Mammary epithelial cell (primary cell): ENCODE measurements at places on chromosomes 7 and 10. TPM values are rescaled to one million over a fixed set of nuclear protein-coding genes. Genes with fewer than 3 reads are reported as not detected.

CLRN3 gene
- polyA plus RNA-seq: not detected

CDK14 gene
- polyA plus RNA-seq: 6.8 TPM

NAT16 gene
- not detected for polyA plus RNA-seq

HABP2 gene
- polyA plus RNA-seq: not detected

CFAP69 gene
- polyA plus RNA-seq: 0.48 TPM

HOXA10 gene
- polyA plus RNA-seq: 0.18 TPM

PSPH gene
- polyA plus RNA-seq: 37.3 TPM

ADAMTS14 gene
- 0.15 TPM for polyA plus RNA-seq

HOXA2 gene
- 1.3 TPM for polyA plus RNA-seq

NXPH1 gene
- not detected for polyA plus RNA-seq

DNA sequence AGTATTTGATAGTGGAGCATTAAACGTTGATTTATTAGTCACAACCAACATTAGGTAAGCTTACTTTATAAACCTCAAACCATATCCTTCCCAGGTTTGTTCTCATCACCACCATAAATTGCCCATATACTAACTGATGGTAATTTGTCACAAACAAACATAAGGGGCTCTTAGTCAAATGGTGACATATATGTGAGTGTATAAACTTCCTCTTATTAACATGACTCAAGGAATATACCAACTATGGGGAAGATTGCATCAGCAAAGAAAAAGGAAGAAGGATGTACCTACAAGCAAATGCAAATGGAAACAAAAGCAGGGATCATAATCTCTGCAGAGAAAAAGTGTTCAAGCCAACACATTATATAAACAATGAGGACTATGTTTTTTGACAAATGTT lies 418.2 kb upstream of the AKR1E2 start:
- peak; percentile 76 for DNase-seq

DNA sequence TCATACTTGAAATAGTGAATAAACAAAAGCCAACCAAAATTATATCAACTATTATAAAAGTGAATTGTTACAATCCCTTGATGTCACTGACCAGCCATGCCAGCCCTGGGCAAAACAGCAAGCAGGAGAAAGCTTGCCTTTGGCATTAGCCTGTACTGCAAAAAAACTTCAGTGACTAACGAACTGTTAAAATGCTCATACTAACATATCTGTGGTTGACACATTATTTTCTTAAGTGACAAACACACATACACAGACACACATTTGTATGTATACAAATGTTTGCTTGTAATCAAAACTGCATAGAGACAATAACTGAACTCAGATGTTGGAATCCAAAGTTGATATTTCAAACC lies 29.5 kb downstream of the CHCHD3 start:
- no peak for DNase-seq

DNA sequence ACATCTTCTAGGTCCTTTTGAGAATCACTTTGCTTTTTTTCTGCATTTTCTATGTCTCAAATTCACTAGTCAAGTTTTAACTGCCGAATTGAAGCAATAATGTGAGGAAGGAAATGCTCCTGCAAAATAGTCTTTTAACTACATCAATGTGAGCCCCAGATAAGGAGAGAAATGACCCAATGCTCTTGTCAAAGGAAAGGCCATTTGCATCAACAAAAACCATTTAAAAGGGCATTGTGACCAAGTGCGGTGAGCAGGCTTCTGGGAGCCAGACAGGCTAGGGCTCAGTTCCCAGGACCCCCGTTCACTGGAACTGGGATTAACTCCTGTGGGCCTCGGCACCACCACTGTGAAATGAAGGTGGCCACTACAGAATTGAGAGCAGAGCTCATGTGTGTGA lies 127.9 kb upstream of the EEPD1 start:
- no peak for DNase-seq

- DNase-seq: no peak
Observed at GRCh38 chr7:37411444-37412034, 37.1 kb downstream of the ELMO1 start.

DNA sequence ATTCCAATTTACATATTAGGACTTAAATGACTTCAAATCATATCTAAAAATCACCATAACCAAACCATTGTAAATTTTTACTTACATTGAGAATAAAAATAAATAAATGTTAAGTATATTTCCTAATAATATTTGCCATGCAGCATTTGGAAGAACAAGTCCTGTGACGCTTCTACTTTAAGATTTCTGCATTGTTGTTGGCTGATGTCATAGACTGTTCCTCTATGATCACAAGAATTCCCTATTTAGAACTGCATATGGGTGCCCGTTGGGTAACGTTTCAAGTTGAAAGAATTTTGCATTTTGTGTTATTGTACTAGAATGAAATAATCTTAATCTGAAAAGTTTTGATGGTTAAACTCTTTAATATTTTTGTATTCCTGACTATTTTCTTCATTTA lies 5.1 kb upstream of the ITGB1 start:
- peak; percentile 60 for DNase-seq

DNA sequence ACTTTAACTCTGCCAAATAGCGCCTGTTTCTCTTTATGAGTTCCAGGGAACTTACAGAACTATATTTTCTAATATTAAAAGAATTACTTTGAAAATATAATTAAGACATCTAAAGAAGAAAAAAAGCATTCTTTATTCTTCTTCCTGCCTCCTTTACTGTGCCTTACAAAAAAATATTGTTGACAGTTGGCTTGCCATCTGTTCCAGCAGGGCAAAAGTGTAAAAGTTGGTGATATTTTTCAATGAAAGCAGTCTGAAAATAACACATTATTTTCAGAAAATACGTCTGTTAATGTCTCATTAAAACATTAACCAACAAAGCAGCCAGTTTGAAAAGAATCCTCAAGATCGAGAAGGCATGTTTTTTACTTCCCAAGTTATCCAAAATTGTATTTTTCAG lies 1032.2 kb upstream of the LRRTM3 start:
- no peak for DNase-seq

GRCh38 chr7:41769162-41769561 lies 66.3 kb upstream of the INHBA start:
- no peak for DNase-seq

GRCh38 chr10:122475100-122475499 lies 13.7 kb downstream of the HTRA1 start:
- no peak for DNase-seq

DNA sequence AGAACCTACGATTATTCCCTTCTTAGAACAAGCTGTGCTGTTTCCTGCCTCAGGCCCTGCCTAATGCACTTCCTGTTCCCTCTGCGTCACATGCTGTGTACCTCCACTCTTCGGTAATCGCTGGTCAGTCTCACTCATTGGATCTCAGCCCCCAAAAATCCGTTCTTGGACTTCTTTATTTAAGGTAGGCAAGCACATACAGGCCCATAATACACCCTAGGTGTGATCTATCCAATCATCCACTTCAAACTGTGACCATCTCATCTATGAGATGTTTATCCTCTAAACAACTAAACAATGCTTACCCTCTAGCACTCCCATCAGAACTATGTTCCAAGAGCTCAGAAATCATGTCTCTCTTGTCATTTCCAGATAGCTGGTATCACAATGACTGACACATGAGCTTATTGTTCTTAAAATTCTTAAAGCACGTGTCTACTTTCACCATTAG lies 83.9 kb downstream of the CADPS2 start:
- DNase-seq: no peak

GRCh38 chr10:75696536-75696935 lies 265.1 kb downstream of the LRMDA start:
- no peak for DNase-seq

DNA sequence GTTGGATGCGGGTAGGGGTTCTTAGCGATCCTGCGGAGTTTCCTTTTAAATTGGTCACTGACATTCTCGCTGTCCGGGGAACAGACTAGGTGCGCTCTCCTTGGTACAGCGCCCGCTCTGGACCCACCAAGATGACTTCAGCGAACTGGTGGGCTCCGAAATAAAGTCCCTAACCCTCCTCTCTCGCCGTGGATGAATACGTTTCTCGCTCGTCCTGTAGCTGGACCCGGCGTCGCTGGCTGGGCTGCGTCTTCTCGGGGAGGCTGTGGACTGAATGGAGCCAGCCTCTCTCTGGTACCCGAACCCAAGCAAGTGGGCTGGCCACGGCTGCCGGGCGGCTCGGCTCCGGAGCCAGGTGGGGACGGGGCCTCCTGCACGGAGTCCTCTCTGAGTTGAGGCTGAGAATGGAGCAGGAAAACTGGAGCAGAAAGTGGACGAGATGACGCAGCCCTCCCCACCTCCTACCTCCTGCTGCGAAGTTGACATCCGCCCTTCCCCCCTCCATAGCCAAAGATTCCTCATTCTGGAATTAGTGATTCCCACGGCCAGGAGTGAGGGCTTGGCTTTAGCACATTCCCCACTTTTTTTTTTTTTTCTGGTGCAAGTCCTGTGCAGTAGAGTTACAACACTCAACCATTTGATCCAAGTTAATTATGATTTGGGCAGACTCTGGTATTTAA lies 1.5 kb downstream of the UNC5B start:
- DNase-seq: peak; percentile 56

DNA sequence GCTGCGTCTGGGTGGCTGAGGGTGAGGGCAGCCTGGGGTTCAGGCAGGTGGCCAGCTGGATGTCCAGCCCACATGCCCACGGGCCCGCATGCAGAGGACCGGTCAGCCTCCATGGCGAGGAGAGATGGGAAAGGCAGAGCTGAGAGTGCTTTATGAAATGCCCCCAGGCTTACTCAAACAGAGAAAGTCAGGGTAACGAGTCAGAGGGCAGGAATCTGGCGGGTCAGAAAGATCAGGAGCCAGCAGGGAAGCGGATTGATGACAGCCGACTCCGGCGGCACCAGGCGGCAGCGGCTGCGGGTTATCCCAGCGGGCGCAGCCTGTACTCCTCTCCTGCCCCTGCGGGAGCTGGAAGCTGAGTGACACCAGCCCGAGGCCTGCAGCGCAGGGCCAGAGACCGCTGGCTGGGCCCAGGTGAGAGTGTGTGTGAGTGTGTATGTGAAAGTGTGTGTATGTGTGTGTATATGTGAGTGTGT lies 13.4 kb downstream of the SLC13A4 start:
- DNase-seq: peak; percentile 45

DNA sequence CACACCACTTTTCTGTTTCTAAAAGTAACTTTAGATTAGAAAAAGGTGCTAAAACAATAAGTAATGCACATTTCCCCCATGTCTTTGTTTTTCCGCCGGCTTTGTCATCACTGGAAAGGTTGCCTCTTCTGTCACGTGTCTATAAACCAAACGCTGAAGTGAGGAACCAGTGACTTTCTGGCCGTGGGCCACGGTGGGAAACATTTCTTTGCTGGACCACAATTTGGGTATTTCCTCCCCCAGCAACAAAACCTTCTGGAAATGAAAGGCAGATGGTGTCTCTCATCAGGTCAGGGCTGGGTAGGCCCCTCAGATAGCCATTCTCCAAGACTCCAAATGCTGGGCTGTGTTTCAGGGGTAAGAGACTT lies 174.5 kb downstream of the SH3PXD2A start:
- DNase-seq: no peak

DNA sequence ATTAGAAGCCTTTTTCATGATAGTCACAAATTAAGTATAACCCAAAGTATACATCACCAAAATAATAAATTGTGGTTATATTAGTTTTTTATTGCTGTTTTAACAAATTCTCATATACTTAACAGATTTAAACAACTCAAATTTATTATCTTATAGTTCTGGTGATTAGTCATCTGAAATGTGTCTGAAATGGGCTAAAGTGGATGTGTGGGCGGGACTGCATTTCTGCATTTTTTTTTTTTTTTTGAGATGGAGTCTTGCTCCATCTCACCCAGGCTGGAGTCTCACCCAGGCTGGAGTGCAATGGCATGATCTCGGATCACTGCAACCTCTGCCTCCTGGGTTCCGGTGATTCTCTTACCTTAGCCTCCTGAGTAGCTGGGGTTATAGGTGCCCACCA lies 891.5 kb upstream of the CELF2 start:
- DNase-seq: no peak

- DNase-seq: no peak
Observed at GRCh38 chr10:91768123-91768522, 30.1 kb upstream of the TNKS2 start.

DNA sequence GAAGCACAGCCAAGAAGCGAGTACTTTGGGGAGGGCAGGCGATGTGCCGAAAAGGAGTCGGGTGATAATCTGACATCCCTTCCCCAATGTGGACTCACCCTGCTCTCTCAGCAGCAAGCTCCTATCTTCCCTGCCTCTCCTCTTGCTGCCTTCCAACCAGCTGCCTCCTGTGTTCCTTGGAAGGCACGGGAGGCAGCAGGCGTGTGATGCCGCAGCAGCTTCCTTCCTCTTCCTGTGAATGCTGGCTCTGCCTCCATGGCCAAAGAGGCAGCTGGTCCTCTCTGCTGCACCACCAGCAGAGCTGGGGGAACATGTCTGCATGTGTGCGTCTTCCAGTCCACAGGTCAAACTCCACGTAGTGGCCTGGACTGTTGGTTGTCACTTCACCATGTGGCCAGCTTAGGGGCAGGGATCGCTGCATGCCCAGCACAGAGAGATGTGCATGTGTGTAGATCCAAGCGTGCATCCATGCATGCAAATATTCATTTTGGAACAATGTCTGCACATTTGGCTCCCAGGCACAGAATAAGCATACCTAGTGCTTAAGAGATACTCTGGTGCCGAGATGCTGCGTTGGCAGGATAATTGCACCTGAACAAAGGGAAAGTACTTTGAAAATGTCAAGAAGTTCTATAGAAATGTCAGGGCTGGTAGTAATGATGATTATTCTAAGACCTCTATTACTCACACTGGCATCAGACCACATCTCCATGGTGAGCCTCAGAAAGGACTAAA lies 499.8 kb downstream of the PLXNA4 start:
- no peak for DNase-seq

DNA sequence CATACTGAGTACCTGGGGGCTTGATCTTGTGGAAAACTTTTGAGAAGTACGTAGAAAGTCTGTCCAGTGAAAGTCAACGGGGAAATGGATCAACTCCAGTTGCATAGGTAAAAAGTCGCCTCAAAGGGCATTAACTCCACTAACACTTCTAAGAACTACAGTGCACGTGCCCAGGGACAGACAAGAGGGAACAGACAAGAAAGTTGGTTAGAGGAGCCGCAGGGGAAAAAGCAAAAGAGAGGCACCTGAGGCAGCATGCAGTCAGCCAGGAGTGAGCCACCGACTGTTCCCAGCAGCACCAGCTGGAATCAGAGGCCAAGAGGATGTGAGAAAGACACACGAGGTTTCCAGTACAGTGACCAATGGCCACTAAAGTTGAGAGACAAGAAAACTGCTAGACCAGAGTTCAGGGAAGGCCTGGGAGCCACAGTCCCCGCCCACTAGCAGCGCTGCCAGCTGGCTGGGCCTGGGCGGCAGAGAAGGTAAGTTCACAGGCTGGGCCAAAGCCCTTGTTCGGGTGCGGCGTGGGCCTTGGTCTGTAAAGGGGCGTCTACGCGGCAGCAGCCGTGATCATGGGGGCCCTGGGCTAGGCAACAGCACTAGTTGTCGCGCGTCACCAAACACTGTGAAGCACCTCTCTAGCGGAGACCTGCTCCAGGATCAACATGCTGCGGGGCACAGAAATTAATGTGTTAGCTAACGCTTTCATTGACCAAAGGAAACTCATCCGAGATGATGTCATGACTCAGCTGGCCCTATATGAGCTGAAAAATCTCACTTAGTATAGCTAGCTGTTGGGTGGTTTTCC lies 14.0 kb downstream of the ITGB1 start:
- DNase-seq: no peak

GRCh38 chr10:124060148-124060720 lies 33.2 kb downstream of the CHST15 start:
- DNase-seq: no peak

- no peak for DNase-seq
Observed at GRCh38 chr10:44760513-44760912, 150.6 kb upstream of the TMEM72 start.
